WTC11 (cell line): ENCODE measurements at places on chromosomes 2 and 18. TPM values are rescaled to one million over a fixed set of nuclear protein-coding genes. Genes with fewer than 3 reads are reported as not detected.

The RBKS gene
- 1.2 to 1.7 TPM (median 1.6 TPM) in 3 replicates for total RNA-seq

GRCh38 chr2:43328133-43328532 is 101.7 kb upstream of the ZFP36L2 start:
- H3K4me1 ChIP-seq, result peaks cover 17% of the 10 kb centered on the region
- H3K27ac ChIP-seq, result no peak overlapping the region
- DNase-seq, result no peak
- no peak overlapping the region for H3K4me3 ChIP-seq
- no peaks in the 10 kb centered on the region for H3K27me3 ChIP-seq

- H3K4me3 ChIP-seq, result no peak overlapping the region
- H3K36me3 ChIP-seq, result no peaks in the 10 kb centered on the region
- peaks cover 4% of the 10 kb centered on the region; the same call in 1 of the 2 replicates for H3K4me1 ChIP-seq
- no peak for DNase-seq
- no peaks in the 10 kb centered on the region for H3K27me3 ChIP-seq
- no peak overlapping the region for H3K27ac ChIP-seq
These were observed 1473.2 kb downstream of the LRP1B start for GRCh38 chr2:140657657-140658056.

DNA sequence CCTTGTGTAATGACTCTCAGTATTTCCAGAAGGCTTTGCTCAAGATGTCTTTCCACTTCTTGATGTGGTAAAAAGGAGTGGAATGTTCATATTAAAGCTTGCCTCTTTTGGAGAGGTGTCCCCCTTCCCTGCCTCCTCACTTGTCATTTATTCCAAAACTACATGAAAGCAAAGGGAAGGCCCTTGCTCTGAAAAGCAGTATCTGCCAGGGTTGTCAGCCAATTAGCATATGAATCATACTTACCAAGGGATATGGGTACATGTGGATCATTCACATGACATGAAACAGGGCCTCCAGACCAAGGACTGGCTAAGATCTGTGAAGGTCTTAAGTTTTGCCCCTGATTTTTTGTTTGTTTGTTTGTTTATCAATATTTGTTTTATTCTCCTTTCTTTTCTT is 31.3 kb downstream of the ANXA4 start:
- no peak for DNase-seq
- H3K27ac ChIP-seq, result peak overlapping the region; percentile 87
- peaks cover 9% of the 10 kb centered on the region for H3K36me3 ChIP-seq
- peaks cover 58% of the 10 kb centered on the region for H3K4me1 ChIP-seq

DNA sequence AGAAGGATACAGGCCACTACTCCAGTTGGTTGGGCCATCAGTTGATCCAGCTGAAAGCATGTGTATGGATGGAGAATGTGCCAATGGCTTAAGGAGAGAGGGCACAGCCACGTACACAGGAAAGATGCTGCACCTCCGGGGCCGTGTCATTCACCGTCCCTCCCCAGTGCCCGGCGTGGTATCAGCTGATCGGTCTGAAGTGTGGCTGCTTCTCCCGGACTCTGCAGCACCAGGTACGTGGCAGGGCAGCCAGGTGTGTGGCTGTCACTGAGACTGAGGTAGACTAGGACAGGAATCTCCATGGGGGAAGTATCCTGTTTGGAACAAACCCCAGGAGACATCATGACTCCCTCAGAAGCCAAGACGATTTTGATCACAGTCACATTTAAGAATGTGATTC is 4.2 kb upstream of the ERFE start:
- H3K4me3 ChIP-seq, result no peak overlapping the region
- no peaks in the 10 kb centered on the region for H3K36me3 ChIP-seq
- no peak overlapping the region for H3K27ac ChIP-seq
- peaks cover 13% of the 10 kb centered on the region for H3K27me3 ChIP-seq

GRCh38 chr2:240296104-240296406 is 139.4 kb upstream of the GPC1 start:
- no peaks in the 10 kb centered on the region for H3K27me3 ChIP-seq
- no peak overlapping the region; the same call in 1 of the 2 replicates for H3K27ac ChIP-seq
- no peak overlapping the region for H3K4me3 ChIP-seq

- DNase-seq, result no peak
- no peak overlapping the region for H3K27ac ChIP-seq
- H3K27me3 ChIP-seq, result peaks cover 12% of the 10 kb centered on the region; the same call in 1 of the 2 replicates
- H3K4me3 ChIP-seq, result no peak overlapping the region
These were observed 93.3 kb downstream of the ST6GAL2 start for GRCh38 chr2:106792671-106793070.

DNA sequence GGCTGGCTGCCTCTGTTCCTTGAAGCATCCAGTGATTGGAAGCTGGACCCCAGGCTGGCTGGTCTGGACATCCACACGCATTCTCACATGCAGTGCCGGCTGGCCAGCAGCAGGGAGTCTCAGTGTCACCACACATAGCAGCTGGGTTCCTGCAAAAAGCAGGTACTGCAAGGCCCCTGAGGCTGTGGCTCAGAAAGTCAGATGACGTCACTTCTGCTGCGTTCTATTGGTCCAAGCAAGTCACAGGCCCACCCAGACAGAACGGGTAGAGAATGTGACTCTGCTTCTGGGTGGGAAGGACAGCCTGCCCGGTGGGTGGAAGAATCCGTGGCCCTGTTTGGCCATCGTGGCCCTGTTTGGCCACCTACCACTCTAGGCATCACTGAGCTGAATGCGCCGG is 51.3 kb upstream of the SPP2 start:
- no peak overlapping the region for H3K4me3 ChIP-seq
- peaks cover 9% of the 10 kb centered on the region for H3K4me1 ChIP-seq
- no peaks in the 10 kb centered on the region; the same call in 1 of the 2 replicates for H3K27me3 ChIP-seq
- peak; percentile 13 for DNase-seq

DNA sequence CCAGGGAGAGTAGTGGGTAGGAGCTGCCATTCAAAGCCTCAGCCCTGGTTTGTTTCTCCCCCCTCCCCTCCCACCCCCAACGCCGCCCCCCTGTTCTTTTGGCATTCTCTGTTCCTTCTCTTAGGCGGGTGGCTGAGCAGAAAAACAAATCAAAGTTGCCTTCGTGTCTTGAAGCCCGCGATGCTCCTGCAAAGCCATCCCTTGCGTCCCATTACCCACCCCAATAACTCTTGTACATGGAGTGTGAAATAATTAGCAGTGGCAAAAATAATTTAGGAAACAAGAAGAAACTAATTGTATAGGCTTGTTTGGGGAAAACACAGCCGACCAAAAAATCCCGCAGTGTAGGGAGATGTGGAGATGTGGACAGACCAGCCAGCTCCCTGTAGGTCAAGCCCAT is 59.6 kb downstream of the CELF4 start:
- peaks cover 30% of the 10 kb centered on the region for H3K27me3 ChIP-seq

The FBXO41 gene
- 19.2 to 21.5 TPM (median 21.1 TPM) in 3 replicates for total RNA-seq

DNA sequence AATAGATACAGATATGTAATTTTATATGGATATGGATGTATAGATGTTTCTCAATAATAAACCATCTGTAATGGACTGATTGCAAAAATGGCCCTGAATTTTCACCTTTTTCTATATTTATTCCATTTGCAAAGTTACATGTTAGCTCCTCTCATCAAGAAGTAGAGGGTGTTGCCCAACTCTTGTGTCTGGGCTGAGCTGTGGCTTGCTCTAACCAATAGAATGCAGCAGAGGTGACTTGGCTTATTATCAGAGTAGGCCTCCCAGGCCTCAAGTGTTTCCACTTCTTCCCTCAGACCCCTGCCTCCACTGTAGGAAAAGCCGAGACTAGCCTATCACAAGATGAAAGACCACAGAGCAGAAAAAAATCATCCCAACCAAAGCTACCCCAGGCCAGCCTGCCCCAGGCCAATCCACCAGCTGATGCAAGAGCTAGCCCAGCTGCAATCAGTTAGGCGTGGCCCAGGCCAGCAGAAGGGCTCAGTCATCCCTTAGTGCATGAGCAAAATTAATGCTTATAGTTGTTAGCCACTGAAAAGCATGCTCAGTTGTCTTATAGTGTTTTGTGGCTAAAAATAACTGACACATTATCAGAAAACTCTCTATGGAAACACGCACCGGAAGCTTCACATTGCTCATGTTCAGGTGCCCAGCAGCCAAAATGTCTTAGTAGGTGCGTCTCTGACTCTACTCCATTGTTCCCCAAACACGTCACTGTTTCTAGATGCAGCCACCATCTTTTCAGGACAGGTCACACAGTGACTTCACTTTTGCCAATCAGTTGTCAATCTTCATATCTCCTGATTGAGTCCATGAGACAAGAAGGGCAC is 464.0 kb downstream of the FBXO15 start:
- H3K4me1 ChIP-seq, result peaks cover 9% of the 10 kb centered on the region
- H3K27me3 ChIP-seq, result no peaks in the 10 kb centered on the region

DNA sequence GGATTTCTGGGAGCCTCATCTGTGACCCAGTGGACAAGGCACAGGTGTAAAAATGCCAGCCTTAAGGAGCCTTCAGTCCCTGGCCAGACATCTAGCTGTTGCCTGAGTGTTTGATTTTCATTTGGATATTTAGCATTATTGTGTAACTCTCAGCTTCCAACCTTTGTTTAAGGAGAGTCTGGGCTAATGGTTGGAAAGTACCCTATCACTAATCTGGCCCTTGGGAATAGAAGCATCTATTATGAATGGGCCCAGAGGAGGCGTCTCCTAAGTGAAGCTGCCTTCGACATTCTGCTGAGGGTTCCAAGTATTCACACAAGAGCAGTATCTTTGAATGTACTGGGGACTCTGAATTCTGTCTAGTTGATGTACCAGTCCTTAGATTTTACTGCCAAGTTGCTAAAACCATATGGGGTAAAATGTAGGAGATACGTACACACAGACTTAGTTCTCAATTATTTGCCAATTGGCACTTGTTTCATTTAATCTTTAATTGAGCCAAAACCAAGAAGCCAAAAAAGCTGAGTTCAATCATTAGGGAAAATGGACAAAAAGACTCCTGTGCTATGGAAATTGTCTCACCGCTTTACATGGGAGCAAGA is 7.2 kb upstream of the ANKRD29 start:
- H3K27ac ChIP-seq, result no peak overlapping the region
- no peak overlapping the region for H3K4me3 ChIP-seq
- no peak for DNase-seq
- peaks cover 25% of the 10 kb centered on the region for H3K4me1 ChIP-seq

GRCh38 chr2:238853218-238853617 is 5.3 kb downstream of the TWIST2 start:
- H3K36me3 ChIP-seq, result no peaks in the 10 kb centered on the region
- no peak for DNase-seq
- no peak overlapping the region for H3K4me3 ChIP-seq
- H3K27me3 ChIP-seq, result peaks cover 44% of the 10 kb centered on the region
- peaks cover 23% of the 10 kb centered on the region for H3K4me1 ChIP-seq

The CD207 gene
- total RNA-seq, result not detected in 3 replicates
